ENCODE measurements at places on chromosomes 6 and 20. TPM values are rescaled to one million over a fixed set of nuclear protein-coding genes. Genes with fewer than 3 reads are reported as not detected.

DNA sequence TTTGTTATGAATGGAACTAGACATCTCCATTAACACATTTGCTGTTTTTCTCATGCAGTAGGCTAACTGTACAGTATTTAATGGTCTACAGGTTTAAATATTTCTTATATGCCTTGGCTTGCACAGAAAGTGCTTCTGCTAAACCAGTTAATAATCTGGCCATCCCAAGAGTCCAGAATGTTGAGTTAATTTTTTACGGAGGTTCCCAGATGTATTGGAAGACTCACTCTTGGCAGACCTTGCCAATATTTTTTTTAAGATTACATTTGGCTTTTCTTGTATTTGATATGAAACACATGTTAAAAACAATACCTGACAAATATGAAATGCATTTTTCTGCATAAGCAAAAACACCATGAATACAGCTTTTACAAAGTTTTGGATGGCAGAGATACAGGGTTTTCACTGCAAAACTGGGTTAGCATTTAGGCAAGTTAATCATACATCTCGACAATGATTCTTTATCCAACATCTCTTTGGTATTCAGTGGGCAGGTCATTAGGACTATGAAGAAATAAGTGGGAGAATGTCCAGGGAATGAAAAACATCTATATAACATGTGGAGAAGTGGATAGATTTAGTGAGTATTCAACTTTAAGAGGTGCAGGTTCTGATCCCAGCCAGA lies 94.0 kb downstream of the SGK1 start:
- DNase-seq, result no peak

DNA sequence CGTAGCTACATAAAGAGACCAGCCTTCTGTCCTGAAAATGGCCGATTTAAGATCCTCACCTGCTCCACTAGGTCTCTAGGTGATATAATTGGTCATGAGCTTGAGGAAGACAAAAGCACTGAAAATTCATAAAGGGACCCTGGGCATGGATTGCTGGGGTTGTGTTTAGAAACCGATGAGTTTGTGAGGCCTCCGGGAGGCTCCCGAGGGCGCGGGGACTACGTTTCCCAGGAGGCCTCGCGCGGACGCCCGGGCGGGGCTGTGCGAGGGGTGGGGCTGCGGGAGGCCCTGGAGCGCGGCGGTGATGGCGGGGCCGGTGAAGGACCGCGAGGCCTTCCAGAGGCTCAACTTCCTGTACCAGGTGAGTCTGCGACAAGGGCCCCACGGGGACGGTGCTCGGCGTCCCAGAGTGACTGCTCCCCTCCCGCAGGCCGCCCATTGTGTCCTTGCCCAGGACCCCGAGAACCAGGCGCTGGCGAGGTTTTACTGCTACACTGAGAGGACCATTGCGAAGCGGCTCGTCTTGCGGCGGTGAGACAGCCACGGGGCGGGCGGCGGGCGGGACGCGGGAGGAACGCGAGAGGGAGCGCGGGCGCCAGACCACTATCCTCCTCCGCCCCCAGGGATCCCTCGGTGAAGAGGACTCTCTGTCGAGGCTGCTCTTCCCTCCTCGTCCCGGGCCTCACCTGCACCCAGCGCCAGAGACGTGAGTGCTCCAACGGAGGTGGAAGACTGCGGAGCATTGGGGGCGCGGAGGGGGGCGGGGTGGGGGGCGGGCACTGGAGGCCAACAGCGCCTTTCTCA lies at the start of gene RPP21:
TSS of gene RPP21 (plus strand) at position 289 of the 804 bp plus-strand sequence. CDS start at position 305, 16 bp downstream.
- peak; percentile 88 for DNase-seq

DNA sequence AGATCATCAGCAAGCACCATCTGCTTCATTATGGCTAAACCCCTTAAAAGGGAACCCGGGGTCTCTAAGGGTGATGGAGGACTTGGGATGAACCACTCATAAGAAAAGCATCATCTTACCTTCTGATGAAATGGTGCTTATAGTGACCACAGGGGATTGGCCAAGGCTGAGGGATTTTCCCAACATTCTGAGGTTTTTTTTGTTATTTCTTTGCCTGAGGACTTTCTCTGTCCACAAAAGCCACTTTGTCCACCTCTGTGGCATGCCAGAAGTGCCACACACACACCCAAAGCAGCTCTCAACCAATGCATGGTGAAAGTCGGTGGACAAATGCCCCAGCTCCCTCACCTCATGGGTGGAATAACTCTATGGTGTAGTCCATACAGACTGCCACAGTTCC lies 79.3 kb upstream of the TOP1 start:
- no peak for DNase-seq

GRCh38 chr20:62719250-62719935 lies 10.8 kb downstream of the NTSR1 start:
- DNase-seq, result no peak

DNA sequence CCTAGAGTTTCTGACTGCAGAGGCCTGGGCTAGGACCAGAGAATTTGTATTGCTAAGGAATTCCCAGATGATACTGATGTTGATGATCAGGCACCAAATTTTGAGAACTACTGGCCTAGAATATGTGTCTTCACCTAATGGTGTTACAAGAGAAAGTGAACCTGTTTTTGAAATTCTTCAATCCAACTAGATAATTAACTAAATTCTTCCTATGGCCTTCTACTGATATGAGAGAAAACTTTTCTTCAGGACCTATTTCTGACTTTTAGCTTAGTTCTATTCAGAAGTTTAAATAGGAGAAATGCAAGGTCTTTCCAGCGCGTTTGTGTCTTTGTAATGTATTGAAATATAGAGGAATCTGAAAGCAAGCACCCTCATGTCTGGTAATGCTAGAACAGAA lies 7.3 kb downstream of the NKAIN2 start:
- DNase-seq, result no peak

DNA sequence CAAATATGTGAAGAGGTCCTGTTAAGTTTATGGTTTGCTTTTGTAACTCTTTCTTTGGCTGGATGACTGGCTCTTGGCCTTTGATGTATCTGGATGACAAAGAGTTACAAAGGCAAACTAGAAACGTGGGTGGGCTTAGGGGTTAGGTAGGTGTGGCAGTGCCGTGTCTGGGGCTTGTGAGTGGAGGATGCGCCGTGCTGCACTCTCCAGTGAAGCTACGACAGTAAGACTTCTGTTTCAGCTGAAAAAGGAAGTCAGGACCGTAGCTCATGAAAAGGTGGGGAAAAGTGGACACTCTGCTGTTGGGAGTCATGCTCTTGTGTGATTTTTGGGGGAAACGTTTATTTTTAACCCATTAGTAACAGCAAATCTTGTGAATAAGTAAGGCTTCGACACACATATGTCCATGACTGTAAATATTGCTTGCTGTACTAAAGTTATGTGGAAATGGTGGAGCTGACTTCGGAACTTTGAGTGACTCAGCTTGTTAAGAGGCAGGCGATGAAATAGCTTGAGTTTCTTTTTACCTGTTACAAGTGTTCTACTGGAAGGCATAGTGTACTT lies 45.6 kb downstream of the DUSP22 start:
- DNase-seq, result no peak

- DNase-seq, result no peak
Measured at GRCh38 chr20:51360451-51361201, 181.9 kb downstream of the NFATC2 start.

DNA sequence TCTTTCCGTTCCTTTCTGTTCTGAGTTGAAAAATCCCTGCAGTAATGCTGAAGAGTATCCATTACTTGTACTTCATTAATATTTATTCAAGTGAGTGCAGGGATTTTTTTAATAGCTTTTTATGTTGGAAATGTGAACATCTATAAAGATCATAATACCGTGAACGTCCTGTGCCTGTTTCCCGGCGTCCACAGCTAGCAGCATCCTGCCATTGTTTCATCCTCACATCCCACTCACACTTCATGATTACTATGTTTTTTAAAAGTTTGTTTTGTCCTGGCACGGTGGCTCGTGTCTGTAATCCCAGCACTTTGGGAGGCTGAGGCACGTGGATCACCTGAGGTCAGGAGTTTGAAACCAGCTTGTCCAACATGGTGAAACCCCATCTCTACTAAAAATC lies 54.3 kb downstream of the SASH1 start:
- no peak for DNase-seq

DNA sequence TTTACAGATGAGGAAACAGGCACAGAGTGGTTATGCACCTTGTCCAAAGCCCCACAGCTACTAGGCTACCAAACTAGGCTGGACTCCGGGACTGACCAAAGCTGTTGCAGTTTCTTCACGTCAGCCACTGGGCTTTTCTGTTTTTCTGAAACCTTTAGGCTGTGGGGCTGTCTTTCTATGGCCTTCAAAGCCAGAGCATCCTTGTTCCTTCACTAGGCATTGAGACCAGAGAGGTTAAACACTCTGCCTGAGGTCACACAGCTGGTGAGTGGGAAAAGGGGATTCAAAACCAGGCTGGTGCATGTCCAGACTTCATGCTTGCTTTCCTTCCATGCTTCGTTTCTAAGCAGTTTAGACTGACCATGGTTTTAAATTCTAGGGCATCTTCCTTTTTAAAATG lies 97.5 kb upstream of the KCNG1 start:
- no peak for DNase-seq

DNA sequence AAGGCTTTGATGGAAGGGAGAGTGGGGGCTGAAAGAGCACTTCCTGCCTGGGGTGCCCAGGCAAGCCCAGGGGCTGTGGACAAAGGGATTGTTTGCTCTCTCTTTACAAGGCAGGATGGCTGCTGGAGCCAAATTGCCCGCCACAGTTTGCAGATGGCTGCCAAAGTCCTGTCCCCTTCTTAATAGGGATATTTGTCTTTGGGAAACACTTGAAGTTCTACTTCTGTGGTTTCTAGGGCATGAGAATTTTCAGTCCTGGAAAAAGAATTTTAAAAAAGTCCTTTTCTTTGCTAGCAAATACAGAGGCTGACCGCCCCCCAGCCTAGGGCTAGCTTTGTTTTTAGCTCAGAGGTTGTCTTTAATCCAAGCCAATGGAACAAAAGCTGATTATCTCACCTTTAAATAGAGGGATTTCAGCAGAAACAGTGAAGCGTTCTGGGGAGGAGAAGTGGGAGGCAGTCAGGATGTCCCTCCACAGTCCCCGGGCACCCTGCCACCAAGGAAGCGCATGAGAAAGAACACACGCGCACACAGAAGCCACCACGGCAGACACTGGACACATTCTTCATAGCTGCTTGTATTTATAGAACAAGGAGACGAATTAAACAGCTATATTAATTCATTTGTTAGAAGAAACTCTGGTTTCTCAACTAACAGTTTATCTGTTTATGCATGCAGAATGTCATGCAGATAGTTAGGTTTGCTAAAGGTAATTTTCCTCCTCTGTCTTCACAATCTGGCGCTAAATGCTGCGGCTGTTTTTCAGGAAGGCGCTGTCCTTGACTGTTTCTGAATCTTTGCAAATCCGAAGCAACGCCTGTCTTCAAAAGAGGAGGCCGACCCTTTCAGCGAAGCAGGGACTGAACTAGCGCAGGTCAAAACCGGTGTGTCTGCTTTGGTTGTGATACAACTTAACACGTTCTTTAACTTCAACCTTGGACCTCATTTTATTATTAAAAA lies 736.9 kb downstream of the QKI start:
- DNase-seq, result no peak

DNA sequence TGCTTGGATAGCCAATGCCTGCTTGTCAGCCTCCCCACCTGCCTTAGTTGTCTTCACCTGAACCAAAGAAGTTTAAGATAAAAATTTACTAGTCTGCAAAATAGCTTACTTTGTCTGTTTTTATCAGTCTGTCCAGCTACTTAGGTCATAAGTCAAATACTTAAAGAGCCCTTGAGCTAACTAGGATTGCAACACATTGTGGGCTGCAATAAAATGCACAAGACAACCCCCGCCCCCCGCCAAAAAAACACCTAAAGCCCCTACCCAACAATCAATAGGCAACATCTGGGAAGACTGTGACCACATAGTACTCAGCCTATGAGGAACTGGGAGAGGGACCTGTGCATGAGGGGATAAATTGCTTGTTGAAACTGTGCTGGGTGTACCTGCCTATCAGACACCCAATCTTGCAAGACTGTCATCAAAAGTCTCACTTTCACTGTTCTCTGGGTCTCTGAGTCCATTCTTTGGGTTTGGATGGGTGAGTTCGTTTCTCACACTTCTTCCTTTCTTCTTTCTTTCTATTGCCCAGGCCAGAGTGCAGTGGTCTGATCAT lies 27.3 kb upstream of the ABCC10 start:
- DNase-seq, result no peak

DNA sequence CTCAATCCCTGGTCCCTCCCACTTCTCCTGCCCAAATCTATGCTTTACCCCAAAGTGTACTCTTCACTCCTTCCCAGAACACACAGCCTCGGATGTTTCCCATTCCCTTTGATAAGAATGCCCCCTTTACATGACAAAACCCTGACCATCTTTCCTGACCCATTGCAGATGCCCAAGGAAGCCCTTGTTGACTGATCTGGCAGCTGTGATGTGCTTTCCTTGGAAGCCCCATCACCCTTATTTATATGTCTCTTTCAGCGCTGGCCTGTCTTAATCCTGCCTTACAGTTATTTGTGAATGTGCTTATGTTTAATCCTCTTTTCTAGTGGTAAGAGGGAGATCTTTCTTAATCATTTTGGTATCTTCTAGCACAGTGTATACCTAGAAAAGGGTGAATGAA lies 523.1 kb downstream of the CD83 start:
- DNase-seq, result no peak

- no peak for DNase-seq
Measured at GRCh38 chr6:44508646-44509045, 121.1 kb downstream of the CDC5L start.

- no peak for DNase-seq
Measured at GRCh38 chr6:101395345-101395744, 1.8 kb downstream of the GRIK2 start.

- DNase-seq, result no peak
Measured at GRCh38 chr6:153401751-153402150, 270.7 kb upstream of the RGS17 start.

- no peak for DNase-seq
Measured at GRCh38 chr6:155182103-155182502, 81.7 kb upstream of the CLDN20 start.

GRCh38 chr6:33915134-33915533 lies 111.3 kb upstream of the MLN start:
- no peak for DNase-seq

DNA sequence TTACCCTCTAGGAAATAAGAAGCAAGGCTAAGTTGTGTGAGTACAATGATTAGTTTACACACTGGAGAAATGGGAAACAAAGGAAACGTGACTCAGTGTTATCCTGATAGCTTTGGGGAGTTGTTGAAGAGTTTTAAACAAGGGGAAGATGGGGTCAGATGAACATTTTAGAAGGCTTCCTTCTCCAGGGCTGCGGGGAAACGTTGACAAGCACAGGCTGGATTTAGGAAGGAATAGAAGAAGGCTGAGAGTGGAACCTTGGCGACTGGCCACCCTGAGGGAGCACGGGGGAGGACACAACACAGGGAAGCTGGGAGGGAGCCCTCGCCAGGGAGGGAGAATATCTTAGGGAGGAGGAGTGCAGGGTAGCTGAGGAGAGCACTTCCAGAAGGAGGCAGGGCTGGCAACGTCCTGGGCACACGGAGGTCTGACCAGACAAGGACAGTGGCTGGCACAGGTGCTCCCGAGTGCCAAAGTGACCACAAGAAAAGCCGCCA lies 134.7 kb downstream of the AIG1 start:
- DNase-seq, result no peak

HLA-DMA gene
- 6.6 TPM for total RNA-seq

CEP162 gene
- 1.7 TPM for total RNA-seq

KCNB1 gene
- total RNA-seq, result 6.5 TPM

CCN2 gene
- 6.7 TPM for total RNA-seq

SOX18 gene
- total RNA-seq, result 8.1 TPM

HLA-F gene
- 30.6 TPM for total RNA-seq

LST1 gene
- 10.2 TPM for total RNA-seq

SLC16A10 gene
- 14.9 TPM for total RNA-seq

TRAPPC3L gene
- total RNA-seq, result not detected

KIAA1755 gene
- 2.7 TPM for total RNA-seq

SLC26A8 gene
- 0.30 TPM for total RNA-seq

OR2B6 gene
- not detected for total RNA-seq

RAET1L gene
- total RNA-seq, result not detected

LINC00237 gene
- not detected for total RNA-seq

PCK1 gene
- 1,004 TPM for total RNA-seq

Data from left lobe of liver (tissue), 2 donors.